ENCODE measurements at places on chromosomes 12 and 14.
A peak's percentile ranks its signal among the peaks of the same experiment; 100 is the strongest.

GRCh38 chr12:108611884-108612415 is 14.1 kb upstream of the TMEM119 start:
- peak; percentile 31 for DNase-seq

DNA sequence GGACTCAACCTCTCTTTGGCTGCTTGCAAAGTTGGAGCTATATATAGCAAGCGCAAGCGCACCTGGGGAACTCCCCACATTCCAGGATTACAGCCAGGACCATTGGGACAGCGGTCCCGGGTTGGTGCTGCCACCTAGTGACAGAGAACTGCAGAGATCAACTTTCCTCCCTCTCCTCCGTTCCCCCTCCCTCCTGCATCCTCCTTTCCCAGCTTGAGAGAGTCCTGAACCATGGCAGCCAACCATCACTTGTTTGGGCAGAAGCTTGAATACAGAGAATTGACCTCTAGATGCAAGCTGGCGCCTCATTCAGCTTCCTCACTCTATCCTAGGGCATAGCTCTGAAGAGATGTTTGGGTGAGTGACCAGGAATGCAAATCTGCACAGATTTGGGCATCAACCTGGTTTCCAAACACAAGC is 17.4 kb upstream of the FLVCR2 start:
- no peak for DNase-seq

DNA sequence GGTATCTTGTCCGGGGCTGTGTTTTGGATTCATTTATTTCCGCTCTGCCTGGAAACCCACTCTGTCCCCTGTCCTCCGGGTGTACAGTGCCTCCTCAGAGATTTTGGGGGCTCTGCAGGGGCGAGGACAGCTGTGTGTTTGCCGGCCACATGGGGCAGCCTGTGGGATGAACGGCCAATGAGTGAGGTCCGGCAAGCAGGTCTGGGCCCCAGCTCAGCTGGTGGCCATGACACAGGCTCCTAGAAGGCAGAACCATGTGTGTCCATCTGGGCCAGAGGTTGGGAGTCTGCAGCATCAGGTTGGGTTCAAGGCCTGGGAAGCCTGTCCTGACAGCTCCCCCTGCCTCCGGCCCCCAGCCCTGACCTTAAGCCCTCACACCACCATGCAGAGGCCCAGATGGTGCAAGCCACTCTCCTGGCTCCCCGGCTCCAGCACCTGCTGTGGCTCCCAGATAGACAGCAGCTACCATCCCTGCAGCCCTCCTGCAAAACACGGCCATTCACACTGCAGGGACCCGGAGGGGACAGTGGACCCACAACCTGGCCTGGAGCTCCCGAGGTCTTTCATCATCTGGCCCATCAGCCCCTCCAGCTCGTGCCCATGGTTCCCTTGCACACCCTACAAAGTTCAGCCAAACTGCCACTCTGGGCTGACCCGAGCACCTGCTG is 220.1 kb upstream of the C14orf180 start:
- DNase-seq: no peak

DNA sequence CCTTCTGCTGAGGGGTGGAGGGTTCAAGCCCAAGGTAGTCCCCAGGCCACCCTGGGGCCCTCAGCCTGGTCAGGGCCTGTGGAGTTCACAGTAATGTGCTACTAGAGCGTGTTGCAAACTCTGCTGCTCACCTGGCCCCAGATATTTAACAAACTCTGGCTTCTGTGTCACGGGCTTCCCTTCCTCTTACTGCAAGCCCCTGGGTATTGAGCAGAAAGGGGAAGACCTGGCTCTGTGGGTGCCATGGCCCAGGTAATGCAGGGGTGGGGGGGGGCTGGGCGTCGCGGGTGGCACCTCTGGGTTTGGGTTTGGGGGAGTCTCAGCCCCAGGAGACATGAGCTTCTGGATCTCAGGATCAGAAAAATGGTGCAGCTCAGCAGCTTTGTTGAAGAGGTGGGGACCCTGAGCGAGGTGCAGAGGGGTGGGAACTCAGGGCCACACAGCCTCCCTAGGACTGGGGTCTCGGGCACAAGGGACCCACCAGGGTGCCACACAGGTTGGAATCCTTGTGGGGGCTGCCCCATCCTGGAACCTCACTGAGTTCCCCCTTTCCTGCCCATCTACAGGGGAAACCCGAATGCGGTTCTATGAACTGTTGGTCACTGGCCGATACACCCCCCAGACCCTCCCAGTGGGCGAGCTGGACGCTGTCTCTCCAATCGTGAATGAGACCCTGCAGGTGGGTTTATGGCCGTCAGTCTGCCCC is 4.0 kb downstream of the SETD1B start:
- no peak for DNase-seq

DNA sequence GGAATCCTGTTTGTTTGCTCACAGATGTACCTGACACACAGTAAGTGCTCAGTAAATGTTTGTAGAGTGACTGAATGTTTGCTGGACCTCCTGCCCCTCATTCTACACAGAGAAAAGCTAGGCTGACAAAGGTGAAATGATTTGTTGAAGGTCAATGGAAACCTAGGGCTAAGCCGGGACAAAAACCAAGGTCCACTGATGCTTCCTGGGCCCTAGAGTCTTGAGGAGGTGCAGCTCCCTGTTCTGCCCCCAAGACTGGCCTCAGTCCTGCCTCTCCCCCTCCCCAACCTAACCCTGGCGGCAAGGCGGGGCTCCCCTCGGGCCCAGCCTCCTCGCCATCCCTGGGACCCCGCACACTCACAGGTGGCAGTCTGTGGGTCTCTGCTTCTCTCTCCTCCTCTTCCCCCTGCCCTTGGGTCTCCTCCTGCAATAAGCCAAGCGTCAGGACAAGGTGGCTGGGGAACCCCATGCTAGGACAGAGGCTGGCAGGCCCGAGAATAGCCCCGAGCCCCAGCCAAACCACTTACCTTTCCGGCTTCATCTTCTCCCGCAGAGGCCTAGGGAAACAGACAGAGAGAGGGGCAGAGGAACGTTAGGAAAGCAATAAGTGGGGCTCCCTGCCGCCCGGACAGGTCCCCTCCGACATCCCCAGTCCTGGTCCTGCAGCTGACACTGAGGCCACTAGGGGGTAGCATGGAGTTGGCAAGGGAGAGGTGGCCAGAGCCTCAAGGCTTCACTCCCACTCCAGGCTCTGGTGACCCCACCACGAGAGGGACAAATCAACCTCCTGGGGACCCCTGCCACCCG is 9.3 kb downstream of the PGF start:
- DNase-seq: no peak

GRCh38 chr12:65612440-65612839 is 211.8 kb upstream of the HMGA2 start:
- no peak for DNase-seq

DNA sequence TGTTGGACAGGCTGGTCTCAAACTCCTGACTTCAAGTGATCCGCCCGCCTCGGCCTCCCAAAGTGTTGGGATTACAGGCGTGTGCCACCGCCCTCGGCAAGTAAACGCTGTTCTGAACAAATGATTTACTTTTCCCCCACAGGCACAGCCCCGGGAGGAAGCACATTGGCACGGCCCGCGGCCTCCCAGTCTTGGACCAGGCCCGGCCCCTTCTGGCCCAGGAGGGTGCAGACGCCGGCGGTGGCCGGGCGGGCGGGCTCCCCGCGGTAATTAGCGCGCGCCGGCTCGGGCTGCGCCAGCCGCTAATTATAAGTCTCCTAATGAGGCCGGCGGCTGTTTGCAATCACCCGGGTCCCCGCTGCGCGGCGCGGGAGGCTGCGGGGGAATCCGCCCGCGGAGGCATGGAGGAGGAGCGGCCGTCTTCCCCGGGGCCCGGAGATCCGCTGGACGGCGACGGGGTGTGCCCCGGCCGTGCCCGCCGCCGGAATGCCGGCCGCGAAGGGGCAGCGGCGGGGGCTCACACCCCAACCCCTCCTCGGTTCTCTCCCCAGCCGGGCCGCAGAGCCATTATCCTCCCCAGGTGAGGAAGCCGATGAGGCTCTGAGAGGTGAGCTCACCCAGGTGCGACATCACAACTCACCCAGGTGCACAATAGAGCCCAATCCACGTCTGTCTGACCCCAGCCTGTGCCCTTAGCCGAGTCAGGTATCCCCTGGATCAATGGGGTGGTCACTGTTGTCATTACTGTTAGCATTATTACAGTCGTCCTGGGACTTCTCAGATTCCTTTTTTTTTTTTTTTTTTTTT is 3.3 kb upstream of the POP5 start:
- DNase-seq: no peak

GRCh38 chr12:5872745-5873144 is 72.3 kb downstream of the ANO2 start:
- no peak for DNase-seq

DNA sequence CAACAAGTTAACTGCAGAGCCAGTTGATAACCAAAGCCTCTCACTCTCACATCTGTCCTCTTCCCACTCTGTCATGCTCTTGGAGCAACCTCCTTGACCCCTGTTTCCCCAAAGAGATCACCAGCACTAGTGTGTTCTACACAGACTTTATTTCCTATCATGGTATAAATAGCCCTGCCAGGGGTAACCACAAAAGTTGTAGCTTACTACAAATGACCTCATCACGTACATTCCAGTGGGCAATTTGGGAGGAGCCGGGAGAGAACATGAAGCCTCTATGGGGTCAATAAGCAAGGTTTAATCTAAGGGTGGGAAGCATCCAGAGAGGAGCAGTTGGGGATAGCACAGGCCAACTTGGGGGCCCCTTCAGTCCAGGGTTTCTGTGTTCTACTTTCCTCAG is 186.5 kb downstream of the KCNA5 start:
- peak; percentile 59 for DNase-seq

DNA sequence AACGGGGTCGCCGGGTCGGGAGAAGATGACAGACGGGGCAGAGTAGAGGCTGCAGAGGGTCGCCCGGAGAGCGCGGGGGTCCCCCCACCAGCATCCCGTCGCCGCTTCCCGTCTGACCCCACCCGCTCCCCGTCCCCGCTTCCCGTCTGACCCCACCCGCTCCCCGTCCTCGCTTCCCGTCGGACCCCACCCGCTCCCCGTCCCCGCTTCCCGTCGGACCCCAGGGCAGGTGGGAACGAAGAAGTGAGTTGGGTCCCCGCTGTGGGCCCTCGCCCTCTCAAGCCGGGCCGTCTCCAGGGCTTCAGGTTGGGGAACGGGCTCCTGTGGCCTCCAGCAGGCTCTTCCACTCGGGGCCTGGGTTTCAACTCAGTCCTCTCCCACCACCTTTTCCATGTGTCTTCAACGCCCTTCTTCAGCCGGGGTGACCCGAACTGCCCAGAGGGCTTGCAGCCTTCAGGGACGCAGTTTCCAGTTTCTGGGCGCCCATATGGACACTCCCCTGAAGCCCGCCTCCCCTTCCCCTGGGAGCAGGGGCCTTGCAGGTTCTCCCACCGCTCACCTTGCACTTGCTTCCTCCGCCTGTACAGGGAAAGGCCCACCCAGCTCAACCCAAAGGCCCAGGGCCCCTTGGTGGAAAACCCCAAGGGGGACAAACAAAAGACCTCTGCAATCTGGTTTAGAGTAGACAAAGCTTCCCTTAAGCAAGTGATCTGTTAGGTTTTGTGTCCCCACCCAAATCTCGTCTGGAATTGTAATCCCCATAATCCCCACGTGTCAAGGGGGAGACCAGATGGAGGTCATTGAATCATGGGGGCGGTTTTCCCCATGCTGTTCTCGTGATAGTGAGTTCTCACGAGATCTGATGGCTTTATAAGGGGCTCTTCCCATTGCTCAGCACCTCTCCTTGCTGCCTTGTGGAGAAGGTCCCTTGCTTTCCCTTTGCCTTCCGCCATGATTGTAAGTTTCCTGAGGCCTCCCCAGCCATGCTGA is 66.5 kb downstream of the TNFAIP2 start:
- no peak for DNase-seq

- no peak for DNase-seq
These were observed 3.3 kb downstream of the TMEM121 start for GRCh38 chr14:105529569-105530284.

GRCh38 chr14:90302529-90303303 is 29.0 kb downstream of the NRDE2 start:
- DNase-seq: no peak

DNA sequence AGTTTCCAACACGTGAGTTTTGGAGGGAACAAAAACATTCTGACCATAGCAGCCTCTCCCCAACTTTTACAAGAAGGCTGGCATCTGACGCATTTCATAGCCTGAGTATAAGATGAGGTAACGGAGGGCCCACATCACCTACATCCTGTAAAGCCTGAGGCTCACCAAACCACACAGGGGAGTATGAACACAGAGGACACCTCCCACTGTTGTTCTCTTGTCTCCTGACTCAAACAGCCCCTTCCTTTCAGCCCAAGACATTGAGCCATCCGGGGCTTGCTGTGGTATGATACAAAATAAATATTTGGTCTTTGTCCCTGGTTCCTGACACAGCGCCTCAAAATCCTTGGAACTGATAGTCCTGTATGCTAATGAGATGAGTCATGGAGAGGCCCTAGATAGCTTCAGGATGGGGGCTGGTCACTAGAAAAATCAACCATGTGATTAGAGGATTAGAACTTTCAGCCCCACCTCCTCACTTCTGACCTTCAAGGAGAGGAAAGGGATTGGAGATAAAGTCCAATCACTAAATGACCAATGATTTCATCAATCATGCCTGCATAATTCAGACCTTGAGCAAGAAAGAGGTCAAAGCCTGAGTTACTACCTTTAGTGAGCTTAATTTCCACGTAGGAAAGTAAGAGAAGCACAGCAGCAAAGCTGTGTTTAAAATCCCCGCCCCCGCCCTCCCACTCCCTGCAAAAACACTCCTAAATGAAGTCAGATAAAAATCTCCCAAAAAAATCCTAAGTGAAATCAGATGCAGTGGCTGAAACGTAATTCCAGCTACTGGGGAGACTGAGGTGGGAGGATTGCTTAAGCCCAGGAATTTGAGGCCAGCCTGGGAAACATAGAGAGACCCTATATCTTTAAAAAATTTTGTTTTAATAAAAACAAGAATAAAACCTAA is 236.4 kb downstream of the PCNX1 start:
- DNase-seq: no peak

DNA sequence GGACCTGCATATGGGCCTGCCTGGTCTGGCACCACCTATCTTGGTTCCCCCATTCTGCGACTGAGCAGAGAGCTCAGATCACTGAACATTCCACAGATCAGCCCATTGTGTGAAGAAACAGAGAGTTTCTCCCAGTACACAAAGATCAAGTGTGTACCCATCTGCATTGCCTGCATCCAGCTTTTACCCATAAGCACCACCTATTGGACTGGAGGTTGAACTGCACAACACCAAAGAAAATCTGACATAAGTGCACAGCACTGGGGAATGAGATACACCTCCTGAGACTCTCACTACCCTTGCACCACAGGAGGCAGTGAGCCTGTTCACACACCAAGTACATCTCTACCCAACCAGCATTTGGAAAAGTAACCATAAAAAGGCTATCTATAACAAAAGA is 362.6 kb upstream of the CLEC14A start:
- no peak for DNase-seq

DNA sequence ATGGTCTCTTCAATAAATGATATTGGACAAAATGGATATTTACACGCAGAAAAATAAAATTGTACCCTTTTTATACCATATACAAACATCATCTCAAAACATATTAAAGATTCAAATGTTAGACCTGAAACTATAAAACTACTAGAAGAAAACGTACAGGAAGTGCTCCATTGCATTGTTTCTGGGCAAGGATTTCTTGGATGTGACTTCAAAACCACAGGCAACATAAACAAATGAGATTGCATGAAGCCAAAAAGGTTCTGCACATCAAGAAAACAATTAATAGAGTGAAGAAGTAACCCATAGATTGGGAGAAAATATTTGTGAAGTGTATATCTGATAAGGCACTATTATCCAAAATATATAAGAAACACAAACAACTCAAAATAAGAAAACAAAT is 812.4 kb downstream of the NRXN3 start:
- no peak for DNase-seq

GRCh38 chr12:124442772-124443445 is 124.5 kb downstream of the NCOR2 start:
- no peak for DNase-seq

- peak; percentile 51 for DNase-seq
These were observed 15.5 kb downstream of the REM2 start for GRCh38 chr14:22898302-22899090.

- no peak for DNase-seq
These were observed 100.3 kb upstream of the RAP1B start for GRCh38 chr12:68510397-68510796.

Data from AG04449 (cell line).